Activated CD4-positive, alpha-beta T cell treated with anti-CD3 and anti-CD28 coated beads, Interleukin-2, amount 50 U/mL, for 16 hours (primary cell): ENCODE measurements at places on chromosomes 2 and 18.

- DNase-seq = no peak
These were observed 45.5 kb upstream of the FOSL2 start for GRCh38 chr2:28347193-28347592.

GRCh38 chr18:20996418-20996817, 115.2 kb downstream of the ROCK1 start:
- no peak for DNase-seq

- DNase-seq = no peak
These were observed 15.9 kb downstream of the COL4A4 start for GRCh38 chr2:227148106-227148505.

DNA sequence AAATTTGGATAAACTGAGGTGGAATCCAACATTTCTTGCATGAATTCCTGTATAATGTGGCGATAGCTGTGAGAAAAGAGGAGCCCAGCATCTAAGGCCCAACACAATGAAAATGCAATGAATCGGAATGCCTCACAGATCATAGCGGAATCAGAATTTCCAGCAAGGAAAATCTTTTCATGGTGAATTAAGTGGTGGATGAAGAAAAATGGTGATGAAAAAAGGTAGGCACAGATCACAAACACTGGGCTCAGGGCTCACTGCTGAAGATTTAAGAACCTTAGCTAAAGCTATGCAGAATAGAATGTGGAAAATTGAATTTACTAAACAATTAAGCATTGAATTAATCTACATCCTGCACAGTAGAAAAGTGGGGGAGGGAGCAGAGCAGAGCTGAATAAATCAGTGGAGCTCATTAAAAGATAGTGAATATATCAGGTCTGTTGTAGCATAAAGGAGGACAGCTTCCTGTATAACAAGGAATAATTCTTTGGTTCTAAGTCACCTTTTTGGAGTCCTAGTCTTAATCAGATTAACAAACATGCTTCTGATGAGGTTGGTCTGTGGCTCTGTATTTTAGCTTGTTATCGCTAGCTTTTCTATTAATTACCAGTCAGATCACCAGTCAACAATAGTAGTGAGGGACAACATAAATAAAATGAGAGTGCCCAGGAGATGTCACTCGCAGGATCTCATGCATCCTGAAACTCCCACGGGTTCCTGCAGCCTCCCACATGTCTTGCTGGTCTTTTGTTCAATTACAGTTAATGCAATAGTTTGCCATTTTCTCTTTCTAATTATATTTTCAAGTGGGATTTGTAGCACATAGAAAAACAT, 27.0 kb downstream of the MEIS1 start:
- DNase-seq = no peak

DNA sequence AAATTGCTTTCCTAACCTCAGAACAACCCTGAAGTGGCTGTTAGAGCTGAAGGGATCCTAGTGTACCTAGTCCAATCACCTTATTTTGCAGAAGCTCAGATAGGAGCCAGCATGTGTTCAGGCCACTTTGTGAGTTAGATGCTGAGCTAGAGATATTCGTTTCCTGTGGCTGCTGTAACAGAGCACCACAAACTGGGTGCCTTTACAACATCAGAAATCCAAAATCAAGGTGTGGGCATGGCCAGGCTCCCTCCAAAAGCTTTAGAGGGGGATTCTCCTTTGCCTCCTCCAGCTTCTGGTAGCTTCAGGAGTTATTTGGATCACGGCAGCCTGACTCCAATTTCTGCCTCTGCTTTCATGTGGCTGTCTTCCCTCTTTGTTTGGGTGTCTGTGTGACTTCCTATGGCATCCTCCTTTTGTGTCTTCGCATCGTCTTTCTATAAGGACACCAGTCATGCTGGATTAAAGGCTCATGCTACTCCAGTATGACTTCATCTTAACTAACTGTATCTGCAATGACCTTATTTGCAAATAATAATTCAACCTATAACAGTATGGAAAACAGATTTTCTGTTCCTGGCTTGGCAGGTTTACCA, 86.3 kb upstream of the TGFA start:
- DNase-seq = no peak

GRCh38 chr18:55421615-55422419, 166.2 kb downstream of the TCF4 start:
- no peak for DNase-seq

DNA sequence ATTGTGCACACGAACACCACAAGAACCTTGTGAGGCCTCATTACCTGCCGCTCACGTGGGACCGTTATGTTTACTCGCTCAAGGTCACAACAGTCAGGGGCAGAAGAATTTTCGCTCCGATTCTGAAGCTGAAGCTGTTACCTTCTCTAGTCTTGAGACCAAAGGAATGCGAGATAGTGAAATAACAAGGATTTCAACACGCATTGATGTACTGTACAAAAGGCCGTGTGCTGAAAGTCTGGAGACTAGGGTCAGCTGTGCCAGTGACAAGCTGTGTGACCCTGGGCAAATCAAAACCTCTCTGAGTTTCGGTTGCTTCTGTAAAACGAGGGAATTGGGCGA, 583 bp downstream of the NEMP2 start:
- DNase-seq = peak; percentile 61

DNA sequence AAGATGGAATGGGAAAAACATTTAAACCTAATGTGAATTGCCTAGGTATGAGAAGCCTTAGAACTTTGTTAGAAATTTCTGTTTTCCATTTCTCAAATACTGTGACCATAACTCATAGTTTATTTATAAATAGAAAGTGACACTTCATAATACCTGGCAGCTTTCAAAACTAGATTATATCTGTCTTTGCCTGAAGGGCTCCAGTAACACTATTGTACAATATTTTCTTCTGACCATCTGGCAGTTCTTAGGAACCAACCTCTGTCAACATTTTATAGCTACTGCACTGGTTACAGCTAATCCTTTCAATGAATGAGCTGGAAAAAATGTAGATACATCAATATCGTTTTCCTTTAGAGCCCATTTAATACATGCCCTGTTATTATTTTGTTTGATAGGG, 237.4 kb downstream of the CAMKMT start:
- DNase-seq = no peak

- no peak for DNase-seq
These were observed 32.9 kb upstream of the ST3GAL5 start for GRCh38 chr2:85921659-85922058.

- no peak for DNase-seq
These were observed 24.3 kb upstream of the FAP start for GRCh38 chr2:162267496-162267895.

GRCh38 chr2:216560838-216561270, 62.2 kb downstream of the RPL37A start:
- DNase-seq = no peak

GRCh38 chr2:207565736-207566500, 36.2 kb downstream of the CREB1 start:
- DNase-seq = no peak

DNA sequence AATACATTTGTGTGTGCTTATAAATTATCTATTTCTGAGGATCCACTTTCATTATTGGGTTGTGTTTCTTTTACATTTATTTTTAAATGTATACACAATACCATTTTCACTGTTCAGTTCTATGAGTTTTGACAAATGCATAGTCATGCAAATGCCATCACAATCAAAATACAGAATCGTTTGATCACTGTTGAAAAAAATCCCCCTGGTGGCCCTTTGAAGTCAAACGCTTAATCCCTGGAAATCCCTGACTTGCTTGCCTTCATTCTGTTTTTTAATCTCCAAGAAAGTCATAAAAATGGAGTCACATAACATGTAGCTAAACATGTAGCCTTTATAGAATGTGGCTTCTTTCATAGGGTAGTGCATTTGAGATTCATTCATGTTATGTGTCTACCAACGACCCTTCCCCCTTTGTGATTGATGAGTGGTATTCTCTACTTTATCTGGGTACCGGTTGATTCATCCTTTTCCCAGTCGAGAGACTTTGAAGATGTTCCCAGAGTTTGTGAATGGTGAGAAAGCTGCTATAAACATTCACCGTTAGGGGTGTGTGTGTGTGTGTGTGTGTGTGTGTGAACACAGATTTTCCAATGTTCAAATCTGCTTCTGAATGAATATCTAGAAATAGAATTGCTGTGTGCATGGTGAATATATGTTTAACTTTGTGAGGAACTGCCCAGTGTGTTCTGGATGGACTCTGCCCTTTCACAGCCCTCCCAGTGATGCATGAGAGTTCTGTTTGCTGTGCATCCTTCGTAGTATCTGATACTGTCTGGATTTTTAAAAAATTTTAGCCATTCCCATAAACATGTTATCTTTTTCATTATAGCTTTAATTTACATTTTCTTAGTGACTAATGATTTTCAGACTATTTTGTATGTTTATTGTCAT, 173.6 kb downstream of the GALR1 start:
- DNase-seq = no peak

DNA sequence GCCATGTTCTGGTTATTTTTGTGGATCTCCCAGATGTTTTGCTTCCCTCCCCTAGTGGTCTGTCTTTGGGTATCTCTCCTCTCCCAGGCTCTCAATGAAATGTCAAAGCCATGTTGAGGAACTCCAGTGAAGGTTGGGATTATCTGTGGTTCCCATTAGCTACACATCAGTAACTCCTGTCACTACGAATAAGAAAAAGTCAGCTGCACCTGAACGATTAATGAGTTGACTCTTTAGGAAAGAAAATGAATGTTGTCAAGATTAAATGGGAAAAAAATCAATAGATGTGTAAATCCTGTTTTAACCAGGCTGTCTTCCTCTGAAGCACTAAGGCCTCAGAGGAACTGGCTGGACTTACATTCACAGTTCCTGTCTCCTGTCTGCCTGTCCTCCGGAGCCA, 94.0 kb upstream of the DAPL1 start:
- DNase-seq = no peak

DNA sequence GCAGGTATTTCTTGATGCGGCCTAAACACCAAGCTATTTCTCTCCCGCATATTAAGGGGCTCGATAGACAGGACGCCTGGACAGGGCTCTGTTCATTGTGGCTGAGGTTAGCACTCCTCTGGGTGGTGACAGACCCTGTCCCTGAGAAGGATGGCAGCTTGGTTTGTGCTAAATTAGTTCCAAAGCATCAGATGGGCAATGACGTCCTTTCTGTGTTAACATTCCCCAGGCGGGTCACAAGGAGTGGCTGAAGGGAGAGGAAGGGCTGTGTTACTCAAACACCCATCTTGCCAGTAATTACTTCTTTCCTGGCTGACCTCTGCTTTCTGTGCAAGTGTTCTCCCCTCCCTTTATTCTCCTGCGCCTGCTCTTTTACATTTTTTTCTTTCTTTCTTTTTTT, 75.0 kb downstream of the TMEM247 start:
- no peak for DNase-seq

DNA sequence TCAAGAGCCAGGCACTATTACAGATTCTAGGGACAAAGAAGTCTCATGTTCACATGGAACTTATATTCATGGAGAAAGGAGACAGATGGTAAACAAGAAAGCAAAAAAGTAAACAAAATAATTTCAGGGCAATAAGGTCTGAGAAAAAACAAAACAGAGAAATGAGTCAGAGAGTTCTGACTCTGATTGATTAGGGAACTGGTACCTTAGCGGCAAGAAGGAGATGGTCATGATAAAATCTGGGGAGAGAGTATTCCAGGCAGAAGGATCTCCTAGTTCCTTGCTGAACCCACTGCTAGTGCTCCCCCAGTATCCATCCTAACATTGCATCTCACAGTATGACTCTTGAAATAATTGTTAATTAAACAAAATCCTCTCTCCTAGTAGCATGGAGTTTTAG, 161.8 kb upstream of the KLF7 start:
- peak; percentile 59 for DNase-seq

DNA sequence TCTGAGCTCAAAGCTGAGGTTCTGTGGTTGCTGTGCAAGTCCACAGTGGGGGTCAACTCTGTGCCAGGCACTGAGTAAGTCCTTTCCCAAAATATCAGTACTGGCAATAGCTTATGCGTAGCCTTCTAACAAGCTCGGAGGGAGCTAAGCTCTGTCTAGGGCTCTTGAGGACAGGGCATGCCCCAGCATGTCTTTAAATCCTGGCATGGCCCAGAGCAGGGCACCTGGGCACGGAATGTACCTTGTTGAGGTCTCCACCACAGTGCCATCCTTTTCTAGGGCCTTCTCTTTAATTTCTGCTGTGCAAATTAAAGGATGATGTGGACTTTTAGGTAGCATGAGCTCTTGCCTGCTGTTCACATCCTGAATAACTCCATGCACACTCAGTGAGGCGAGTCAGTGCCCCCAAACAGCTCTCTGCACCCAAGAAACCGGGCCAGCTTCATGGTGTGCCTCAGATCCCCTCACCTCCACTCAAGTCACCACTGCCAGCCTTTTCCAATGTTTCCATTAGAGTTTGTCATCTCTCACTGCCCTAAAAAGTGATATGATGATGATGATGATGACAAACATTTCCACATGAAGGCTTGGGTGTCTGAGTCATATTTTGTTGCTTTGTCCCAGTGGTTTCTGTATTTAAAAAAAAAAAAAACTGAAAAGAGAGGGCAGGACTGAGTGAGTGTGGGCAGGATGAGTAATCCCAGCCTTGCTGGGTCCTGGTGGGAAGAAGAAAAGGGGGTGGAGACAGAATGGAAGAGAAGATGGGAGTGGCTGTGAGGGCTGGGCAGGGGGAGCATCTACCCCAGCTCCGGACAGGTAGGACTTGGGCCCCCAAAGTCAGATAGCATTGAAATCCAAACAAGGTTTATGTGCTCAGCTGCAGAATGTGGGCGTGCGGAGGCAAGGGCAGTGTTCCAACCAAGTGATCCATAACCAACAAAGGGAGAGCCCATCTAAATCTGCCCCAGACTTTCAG, 78.9 kb downstream of the ZBTB7C start:
- no peak for DNase-seq

DNA sequence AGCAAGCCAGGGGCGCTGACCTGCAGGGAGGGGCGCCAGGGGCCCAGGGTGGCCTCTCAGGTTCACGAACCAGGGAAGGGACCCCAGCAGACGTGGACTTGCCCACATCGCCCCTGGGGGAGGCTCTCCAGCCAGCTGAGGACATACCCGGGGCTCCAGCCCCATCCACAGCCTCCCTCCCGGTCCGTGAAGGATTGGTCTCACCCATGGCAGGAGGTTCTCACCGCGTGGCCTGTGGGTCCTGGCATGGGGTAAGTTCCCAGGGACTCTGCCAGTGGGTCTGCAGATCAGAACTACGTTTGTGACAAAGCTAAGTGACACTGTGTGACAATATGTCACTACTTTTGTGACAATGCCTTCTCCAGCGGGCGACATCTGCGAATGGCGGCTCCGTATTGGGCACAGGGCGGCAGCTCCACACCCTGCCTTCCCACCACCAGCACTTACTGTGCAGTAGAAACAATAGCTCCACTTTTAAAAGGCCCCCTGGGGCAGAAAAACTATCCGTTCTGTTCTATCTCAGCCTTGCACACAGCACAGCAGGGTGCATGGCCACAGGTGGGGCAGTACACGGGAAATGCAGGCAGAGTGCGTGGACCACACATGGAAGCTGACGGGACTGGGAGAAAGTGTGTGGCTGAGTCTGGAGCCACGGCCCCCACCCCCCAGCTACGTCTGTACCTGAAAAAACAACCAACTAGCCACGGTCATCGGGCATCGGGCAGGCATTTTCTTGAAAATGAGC, 65.2 kb upstream of the CTDP1 start:
- no peak for DNase-seq

GRCh38 chr2:113251118-113251517, 27.6 kb downstream of the PAX8 start:
- DNase-seq = peak; percentile 54
